HuH-7.5 (cell line): ENCODE measurements at places on chromosomes 12 and 14.
A peak's percentile ranks its signal among the peaks of the same experiment; 100 is the strongest.

- DNase-seq: peak; percentile 47
Observed at GRCh38 chr14:92513966-92514843, 624 bp downstream of the RIN3 start.

GRCh38 chr12:81815611-81816010, 56.5 kb upstream of the PPFIA2 start:
- no peak for DNase-seq

- DNase-seq: peak; percentile 23
Observed at GRCh38 chr14:60090864-60091519, 731 bp upstream of the PCNX4 start.

- DNase-seq: no peak
Observed at GRCh38 chr14:80117876-80118275, 93.4 kb downstream of the DIO2 start.

DNA sequence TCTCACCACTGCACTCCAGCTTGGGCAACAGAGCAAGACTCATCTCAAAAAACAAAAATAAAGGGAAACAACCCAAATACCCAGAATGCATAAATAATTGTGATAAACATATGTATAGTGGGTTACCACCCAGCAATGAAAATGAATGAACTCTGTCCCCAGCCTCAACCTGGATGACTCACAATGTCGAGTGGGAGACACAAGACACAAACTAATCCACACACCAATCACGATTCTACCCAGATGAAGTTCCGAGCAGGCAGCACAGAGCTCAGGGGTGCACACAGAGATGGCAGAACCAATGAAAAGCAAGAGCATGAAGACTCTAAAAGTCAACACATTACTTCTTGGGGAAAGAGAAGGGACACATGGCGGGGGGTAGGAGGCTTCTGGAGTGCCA, 27.1 kb downstream of the ABCB9 start:
- DNase-seq: no peak

DNA sequence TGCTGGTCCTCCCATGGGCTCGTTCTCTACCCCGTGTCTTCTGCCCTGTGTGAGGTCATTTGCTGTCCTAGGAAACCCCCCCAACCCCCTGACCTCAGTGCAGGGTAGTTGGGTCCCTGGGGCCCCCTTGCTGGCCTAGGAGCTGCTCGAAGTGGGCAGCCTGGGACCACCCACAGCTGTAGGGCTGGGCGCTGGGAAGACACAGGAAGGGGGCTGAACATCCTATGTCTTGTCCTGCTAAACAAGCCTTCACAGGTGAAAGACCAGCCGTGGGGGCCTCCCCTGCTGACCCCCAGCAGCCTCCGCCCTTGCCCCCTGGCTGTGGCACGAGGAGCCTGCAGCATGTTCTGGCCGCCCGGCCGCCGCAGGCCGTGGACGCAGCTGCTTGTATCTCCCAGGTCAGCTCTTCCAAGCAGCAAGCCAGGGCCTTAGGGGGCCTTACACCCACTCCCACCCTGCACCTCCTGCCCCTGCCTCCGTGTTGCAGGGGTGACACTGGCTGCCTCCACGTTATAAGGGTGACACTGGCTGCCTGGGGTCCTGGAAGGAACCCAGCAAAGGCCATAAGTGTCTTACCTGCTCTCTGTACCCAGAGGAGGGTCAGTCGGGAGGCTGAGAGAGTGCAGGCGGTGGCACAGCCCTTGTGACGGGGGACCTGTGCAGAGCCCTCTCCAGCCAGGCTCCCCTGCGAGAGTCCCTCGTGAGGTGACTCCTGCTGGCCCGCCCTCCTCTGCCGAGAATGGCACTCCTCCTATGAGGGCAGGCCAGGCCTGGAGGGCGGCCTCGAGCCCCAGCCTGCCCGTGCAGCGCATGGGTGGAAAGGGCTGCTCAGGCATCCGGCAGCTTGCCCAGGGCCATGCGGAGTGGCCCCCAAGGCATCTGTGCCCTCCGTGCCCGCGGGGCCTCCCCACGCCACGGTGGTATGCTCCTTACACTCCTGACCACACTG, 11.5 kb upstream of the TEX22 start:
- DNase-seq: no peak

DNA sequence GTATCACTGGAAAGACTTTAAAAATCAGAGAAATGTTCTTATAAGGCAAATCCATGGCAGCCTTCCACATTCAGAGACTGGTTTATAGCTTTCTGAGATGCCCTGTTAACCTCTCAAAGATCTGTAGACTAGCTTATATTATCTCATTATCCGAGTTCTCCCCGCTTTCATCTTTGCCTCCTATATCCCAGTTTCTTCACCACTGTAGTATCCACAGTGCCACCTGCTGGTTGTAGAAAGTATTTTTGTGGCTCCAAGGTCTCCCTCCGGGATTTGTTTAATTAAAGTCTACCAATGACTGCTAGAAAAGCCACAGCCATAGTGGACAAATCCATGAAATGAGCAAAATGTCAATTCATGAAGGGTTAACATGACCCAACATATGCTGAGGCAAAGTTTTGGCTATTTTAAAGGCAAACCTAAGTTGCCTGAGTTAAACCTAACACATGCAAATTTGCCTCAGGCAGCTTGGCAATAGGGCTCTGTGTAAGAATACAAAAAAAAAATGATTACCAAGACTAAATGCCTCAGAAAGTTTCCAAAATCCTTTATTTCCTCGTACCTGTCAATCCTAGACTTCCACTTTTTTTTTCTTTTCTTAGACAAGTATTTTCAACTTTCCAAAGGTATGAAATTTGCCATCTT, 218.8 kb upstream of the BMP4 start:
- DNase-seq: peak; percentile 20

- no peak for DNase-seq
Observed at GRCh38 chr12:47556261-47557030, 149.4 kb downstream of the RPAP3 start.

DNA sequence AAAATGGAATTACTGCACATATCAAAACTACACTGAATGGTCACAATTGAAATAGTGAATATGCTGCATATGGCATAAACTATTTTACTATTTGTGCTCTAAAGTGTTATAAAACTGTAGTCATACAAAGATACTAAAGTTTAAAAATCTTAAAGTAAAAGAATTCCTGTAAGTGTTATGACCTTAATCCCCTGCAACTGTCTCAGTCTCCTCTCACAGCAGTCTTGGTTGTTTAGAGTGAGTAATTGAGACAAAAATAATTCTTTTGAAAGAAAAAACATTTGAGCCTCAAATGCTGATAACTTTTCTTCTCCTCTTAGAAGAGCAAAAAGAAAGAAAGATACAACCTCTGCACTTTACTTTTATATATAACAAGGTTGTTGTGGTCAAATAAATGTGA, 99.9 kb downstream of the SYT1 start:
- DNase-seq: no peak

DNA sequence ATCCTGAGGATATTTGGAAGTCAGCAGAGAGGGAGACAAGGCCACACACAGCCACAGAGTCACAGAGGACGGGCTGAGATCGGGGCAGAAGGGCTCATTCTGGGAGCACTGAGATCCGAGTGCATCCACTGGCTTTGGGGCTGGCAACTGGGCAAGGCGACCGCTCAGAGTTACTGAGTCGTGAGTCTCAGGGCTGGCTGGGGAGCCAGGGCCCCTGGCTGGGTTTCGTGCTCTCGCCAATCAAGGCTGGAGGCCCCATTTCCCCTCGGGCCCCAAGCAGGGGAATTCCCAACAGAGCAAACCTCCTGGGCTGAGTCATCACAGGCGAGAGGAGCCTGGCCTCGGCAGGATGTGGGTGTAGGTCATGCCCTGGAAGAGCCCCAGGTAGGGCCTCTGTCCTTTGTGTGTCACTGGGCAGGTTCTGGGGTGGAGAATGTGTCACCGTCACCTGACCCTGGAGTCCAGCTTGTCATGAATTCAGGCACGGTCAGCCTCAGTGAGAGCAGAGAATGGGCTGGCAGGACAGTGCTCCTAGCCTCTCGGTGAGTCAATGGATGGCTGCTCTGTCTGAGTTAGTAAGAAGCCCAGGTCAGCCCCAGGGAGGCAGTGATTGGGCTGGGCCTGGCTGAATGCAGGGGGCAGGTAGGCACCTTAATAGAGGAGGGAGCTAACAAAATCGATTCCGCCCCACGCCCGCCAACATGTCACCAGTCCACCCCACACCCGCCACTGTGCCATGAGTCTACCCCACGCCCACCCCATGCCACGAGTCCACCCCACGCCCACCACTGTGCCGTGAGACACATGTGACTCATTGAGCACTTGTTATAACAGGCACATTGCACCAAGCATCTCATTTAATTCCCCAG, 16.9 kb downstream of the ASB2 start:
- DNase-seq: peak; percentile 78

DNA sequence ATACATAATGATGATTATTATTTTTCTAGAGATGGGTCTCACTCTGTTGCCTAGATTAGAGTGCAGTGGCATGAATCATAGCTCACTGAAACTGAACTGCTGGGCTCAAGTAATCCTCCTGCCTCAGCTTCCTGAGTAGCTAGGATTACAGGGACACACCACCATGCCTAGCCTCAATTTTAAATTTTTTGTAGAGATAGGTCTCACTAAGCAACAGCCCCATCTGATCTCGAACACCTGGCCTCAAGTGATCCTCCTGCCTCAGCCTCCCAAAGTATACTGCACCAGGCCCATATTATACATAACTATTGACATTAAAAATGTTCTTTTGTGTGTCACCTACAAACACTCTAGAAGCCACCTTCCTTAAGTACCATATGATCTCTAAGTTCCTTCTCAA, 3.4 kb downstream of the TXNRD1 start:
- no peak for DNase-seq

GRCh38 chr12:122244565-122245371, 18.9 kb upstream of the DIABLO start:
- no peak for DNase-seq

GRCh38 chr12:113191227-113191626, 5.7 kb downstream of the RITA1 start:
- no peak for DNase-seq

- no peak for DNase-seq
Observed at GRCh38 chr12:67804168-67804567, 155.6 kb downstream of the DYRK2 start.

- no peak for DNase-seq
Observed at GRCh38 chr14:57153286-57153685, 115.4 kb downstream of the EXOC5 start.

GRCh38 chr14:62889364-62889763, 155.9 kb downstream of the KCNH5 start:
- DNase-seq: no peak

- no peak for DNase-seq
Observed at GRCh38 chr14:34035177-34035933, 84.5 kb upstream of the EGLN3 start.

- no peak for DNase-seq
Observed at GRCh38 chr12:49941556-49942511, 8.7 kb upstream of the AQP2 start.

GRCh38 chr14:104048758-104049507, 36.6 kb upstream of the ASPG start:
- DNase-seq: no peak

GRCh38 chr12:52847335-52848102, 1.3 kb downstream of the KRT78 start:
- DNase-seq: no peak

DNA sequence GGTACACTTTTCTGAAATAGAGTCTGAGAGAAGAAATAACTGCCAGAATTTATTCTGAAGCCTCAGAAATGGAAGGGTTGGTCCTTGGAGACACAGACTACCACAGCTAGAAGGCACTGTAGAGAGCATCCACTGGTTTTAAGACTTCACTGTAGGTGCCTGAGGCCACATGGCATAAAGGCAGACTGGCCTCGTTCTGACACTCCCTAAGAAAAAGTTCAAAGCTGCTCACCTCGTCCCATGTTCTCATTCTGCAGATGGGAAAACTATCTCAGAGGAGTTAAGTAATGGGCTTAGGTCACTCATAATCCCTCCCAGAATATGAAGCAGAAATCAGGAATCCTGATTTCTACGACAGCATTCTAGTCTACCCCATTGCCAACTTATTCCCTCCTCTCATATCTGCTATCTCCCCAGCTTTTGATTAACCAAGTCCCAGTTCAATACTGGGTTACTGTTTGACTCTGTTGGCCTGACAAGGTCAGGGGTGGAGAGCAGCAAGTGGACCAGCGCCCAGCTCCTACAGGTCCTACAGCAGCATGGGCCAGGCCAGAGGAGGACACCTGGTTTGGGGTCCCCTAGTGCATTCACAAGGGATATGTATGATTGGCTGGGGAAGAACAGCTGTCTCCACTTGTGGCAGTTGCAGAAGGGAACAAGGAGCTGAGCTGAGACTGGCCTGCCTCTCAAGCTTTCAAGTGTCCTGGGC, 3.7 kb downstream of the ITGA5 start:
- DNase-seq: peak; percentile 38

- no peak for DNase-seq
Observed at GRCh38 chr12:116123451-116124258, 153.8 kb downstream of the MED13L start.

GRCh38 chr12:70719672-70720420, 82.6 kb upstream of the PTPRB start:
- peak; percentile 13 for DNase-seq

GRCh38 chr12:21500786-21501257, 613 bp downstream of the RECQL start:
- no peak for DNase-seq

DNA sequence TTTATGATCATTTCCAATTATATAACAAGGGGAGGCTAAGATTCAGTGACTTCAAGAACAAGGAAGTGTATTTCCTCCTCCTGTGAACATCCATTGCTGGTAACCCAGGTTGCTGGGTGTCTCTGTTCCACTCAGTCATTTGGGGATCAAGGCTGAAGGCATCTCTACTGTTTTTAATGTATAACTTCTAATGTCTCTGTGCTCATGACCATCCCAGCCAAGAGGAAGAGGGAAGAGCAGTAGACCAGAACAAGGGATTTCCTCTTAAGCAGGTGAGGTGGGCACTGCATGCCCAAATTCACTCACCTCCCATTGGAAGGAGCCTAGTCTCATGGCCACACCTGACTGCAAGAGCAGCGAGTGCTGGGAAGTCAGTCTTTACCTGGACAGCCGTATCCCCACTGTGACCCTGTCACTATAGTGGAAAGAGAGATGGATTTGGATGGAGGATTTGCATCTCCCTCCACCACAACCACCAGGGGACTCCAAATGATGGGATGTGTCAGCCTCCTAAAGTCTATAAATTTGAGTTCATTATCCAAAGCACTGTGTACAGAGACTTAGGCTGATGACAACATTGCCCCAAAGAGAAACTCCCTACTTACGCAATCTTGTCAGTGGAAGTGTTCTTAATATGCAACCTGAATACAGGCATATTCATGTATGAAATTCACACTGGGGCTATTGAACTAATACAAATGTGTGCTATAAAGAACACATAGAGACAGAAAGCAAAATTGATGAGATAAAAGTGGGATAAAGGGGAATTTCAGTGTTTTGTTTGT, 368.7 kb downstream of the TMEM132D start:
- no peak for DNase-seq
